ENCODE measurements at places on chromosomes 7 and 10. TPM values are rescaled to one million over a fixed set of nuclear protein-coding genes. Genes with fewer than 3 reads are reported as not detected.

Gene VPS37D
- total RNA-seq: 4.7 TPM

Gene EPO
- total RNA-seq: not detected

Gene NPVF
- total RNA-seq: not detected

DNA sequence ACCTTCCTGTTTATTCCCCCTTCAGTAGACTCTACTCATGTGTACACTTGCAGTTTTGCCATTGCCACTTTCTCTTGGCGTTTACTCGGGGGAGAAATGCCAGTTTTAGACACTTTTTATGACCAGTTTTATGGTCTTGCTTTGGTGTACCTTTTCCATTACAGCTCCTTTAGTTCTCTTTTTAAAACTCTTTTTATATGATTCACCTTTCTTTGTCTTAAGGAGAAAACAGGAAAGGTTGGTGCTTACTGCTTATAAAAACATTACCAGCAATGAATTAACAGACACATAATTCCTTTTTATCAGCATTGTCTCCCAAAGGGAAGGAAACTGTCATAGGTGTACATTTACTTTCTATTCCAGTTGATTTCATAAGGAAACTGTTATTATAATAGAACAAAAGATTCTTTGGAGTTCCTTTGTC lies 11.9 kb downstream of the TSPAN13 start:
- DNase-seq: no peak

DNA sequence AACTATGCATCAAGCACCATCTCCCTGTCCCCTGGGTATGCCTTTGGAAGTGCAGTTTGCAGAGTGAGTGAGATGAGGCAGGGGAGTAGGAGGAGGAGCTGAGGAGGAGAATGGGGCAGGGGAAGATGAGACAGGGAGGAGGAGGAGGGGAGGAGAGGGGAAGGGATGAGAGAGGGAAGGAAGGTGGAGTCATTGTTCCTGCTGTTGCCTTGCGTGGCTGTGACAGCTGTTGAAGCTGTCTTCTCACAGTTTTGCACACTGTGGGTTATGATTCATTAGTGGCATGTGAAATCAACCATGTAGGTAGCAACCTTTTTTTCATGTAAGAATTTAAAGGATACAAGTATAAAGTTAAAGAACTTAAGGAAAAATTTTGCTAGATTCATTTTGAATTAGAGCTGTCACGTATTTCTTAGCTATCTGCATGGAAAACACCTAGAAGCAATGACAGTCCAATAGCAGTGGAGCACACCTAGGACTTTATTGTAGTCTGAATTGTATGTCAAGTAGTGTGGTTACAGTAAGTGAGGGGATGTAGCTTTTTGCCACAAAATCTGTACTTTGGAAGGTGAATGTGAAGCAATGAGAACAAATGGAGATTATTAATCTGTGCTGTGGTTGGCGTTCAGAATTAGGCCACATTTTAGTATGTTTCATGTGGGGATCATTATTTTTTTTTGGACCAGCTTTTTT lies 21.7 kb downstream of the CCM2 start:
- peak; percentile 70 for DNase-seq

GRCh38 chr7:24455813-24456525 lies 117.3 kb upstream of the PALS2 start:
- DNase-seq: no peak

- DNase-seq: peak; percentile 86
Observed at GRCh38 chr7:41705109-41705901, 2.4 kb upstream of the INHBA start.

DNA sequence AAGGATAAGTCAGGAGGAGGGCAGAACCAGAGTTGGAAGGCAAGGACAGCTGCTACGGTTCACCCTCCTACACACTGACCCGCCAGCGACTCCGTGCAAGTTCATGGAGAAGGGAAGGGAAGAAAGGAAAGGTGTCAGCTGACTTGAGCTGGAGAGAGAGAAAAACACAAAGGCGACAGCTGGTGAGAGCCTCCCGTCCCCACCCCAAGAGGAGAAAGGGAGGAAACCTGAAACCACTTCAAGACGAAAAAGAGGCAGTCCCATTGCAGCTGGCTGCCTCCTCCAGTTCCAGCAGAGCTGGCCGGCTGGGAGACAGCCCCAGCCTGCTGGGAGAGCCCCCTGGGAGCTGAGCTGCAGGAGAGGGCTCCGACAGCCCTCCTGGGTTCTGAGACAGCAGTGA lies 75.2 kb downstream of the PARD3 start:
- DNase-seq: peak; percentile 67

- DNase-seq: peak; percentile 100
Observed at GRCh38 chr7:73851410-73852338, 9.3 kb upstream of the TMEM270 start.
